ENCODE measurements at places on chromosomes 13 and 19.

DNA sequence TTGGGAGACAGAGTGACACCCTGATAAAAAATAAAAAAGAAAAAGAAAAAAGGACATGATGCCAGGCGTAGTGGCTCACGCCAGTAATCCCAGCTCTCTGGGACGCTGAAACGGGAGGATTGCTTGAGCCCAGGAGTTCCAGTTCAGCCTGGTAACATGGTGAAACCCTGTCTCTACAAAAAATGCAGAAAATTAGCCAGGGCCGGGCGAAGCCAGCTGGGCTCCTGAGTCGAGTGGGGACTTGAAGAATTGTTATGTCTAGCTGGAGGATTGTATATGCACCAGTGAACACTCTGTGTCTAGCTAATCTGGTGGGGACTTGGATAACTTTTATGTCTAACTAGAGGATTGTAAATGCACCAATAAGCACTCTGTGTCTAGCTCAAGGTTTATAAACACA is 32.3 kb downstream of the TMPRSS9 start:
- H3K4me3 ChIP-seq: no peak overlapping the region
- H3K36me3 ChIP-seq: no peaks in the 10 kb centered on the region
- H3K27ac ChIP-seq: no peak overlapping the region
- H3K4me1 ChIP-seq: no peaks in the 10 kb centered on the region
- DNase-seq: no peak

DNA sequence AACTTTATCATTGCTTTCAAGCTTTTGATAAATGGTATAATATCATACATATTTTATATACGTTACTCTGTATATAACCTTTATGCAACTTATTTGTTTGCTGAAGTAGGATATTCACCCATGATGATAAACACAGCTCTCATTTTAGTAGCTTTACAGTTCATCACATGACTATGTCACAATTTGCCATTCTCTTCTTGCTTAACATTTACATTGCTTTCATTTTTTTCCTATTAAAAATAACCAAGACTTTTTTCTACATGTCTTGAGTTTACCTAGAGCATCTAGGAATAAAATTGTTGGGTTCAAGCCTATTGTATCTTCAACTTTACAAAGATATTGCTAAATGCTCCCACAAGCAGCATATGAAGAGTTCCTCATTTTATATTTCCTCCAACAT is 54.0 kb downstream of the KCNRG start:
- peaks cover 30% of the 10 kb centered on the region for H3K36me3 ChIP-seq
- H3K4me3 ChIP-seq: no peak overlapping the region

GRCh38 chr19:36987091-36987490 is 71.0 kb downstream of the ZNF568 start:
- no peak for DNase-seq
- H3K4me1 ChIP-seq: no peaks in the 10 kb centered on the region
- no peak overlapping the region for H3K27ac ChIP-seq
- no peak overlapping the region for H3K4me3 ChIP-seq
- no peaks in the 10 kb centered on the region for H3K27me3 ChIP-seq
- H3K36me3 ChIP-seq: peaks cover 27% of the 10 kb centered on the region

- no peaks in the 10 kb centered on the region for H3K4me1 ChIP-seq
- peaks cover 3% of the 10 kb centered on the region for H3K27me3 ChIP-seq
- no peaks in the 10 kb centered on the region for H3K36me3 ChIP-seq
- DNase-seq: no peak
- H3K27ac ChIP-seq: no peak overlapping the region
- H3K4me3 ChIP-seq: no peak overlapping the region
Observed at GRCh38 chr13:28851422-28851821, 31.3 kb downstream of the MTUS2 start.

GRCh38 chr19:53182202-53182601 is 11.0 kb downstream of the ZNF665 start:
- no peak overlapping the region for H3K27ac ChIP-seq
- no peak for DNase-seq
- H3K4me1 ChIP-seq: no peaks in the 10 kb centered on the region
- H3K36me3 ChIP-seq: peaks cover 14% of the 10 kb centered on the region
- no peak overlapping the region for H3K4me3 ChIP-seq

- no peaks in the 10 kb centered on the region for H3K36me3 ChIP-seq
- H3K4me3 ChIP-seq: no peak overlapping the region
- no peak overlapping the region for H3K27ac ChIP-seq
- H3K4me1 ChIP-seq: no peaks in the 10 kb centered on the region
- no peaks in the 10 kb centered on the region for H3K27me3 ChIP-seq
Observed at GRCh38 chr13:67574320-67575233, 344.4 kb upstream of the PCDH9 start.

- no peak overlapping the region for H3K27ac ChIP-seq
- H3K4me3 ChIP-seq: no peak overlapping the region
- DNase-seq: no peak
- no peaks in the 10 kb centered on the region for H3K27me3 ChIP-seq
- H3K36me3 ChIP-seq: peaks cover 69% of the 10 kb centered on the region
Observed at GRCh38 chr13:45512098-45512496, 47.4 kb downstream of the COG3 start.

DNA sequence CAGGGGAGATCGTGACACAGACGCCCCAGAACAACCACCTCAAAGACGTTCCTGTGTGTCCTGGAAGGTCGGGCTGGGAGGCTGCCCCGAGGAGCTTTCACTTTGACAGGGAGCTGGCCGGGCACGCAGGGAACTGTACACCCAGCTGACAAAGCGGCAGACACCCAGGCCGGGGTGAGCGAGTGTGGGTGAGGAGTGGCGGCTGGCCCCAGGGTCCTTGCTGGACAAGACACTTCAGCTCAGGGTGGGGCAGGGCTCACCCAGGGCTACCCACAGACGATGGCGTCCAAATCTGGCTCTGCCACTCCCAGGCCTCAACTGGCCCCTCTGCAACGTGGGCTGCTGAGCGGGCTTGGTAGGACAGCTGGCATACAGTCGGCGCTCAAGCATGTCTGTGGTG is 2.0 kb downstream of the FGF22 start:
- H3K4me3 ChIP-seq: no peak overlapping the region
- peaks cover 14% of the 10 kb centered on the region for H3K4me1 ChIP-seq
- peaks cover 5% of the 10 kb centered on the region for H3K36me3 ChIP-seq

DNA sequence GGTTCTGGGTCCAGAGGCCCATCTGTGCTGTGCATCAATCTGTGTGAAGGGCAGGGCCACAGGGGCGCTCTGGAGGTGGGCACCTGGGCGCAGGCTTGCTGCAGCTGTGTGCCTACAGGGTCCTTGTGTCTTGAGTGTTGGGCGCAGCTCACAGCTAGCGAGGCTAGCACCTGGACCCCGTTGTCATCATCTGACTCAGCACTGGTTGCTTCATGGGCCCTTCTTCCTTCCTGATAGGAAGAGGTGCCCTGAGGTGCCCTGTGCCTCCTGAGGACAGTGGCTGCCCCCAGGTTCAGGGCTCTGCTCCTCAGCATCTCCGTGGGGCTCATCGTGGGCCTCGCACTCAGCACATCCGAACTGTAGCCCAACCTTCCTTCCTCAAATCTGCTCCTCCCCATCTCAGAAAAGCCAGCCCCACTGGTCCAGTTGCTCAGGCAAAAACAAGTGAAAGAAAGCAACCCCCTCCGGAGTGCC is 54.8 kb downstream of the GATAD2A start:
- peak; percentile 63 for DNase-seq
- H3K4me3 ChIP-seq: peak overlapping the region; percentile 78
- H3K27ac ChIP-seq: peak overlapping the region; percentile 88
- H3K4me1 ChIP-seq: peaks cover 79% of the 10 kb centered on the region

DNA sequence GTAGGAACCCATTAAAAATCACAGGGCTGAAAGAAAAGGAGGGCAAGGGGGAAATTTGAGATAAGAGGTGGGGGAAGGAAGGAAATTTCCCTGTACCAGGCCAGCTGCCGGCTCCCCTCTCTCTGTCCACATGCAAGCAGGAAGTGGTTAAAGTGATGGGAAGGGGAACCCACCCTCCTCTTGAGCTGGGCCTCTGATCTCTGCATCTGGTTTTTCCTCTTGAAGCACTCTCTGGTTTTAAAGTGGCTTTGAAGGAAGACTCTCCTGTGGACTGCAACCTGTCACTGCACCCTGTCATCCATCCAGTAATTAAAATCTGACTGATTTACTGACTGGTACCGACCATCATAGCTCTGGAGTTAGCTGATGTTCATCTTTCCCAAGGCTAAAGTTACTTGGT is 239.6 kb downstream of the TSHZ3 start:
- no peaks in the 10 kb centered on the region for H3K27me3 ChIP-seq
- no peaks in the 10 kb centered on the region for H3K36me3 ChIP-seq
- DNase-seq: no peak
- peaks cover 5% of the 10 kb centered on the region for H3K4me1 ChIP-seq

DNA sequence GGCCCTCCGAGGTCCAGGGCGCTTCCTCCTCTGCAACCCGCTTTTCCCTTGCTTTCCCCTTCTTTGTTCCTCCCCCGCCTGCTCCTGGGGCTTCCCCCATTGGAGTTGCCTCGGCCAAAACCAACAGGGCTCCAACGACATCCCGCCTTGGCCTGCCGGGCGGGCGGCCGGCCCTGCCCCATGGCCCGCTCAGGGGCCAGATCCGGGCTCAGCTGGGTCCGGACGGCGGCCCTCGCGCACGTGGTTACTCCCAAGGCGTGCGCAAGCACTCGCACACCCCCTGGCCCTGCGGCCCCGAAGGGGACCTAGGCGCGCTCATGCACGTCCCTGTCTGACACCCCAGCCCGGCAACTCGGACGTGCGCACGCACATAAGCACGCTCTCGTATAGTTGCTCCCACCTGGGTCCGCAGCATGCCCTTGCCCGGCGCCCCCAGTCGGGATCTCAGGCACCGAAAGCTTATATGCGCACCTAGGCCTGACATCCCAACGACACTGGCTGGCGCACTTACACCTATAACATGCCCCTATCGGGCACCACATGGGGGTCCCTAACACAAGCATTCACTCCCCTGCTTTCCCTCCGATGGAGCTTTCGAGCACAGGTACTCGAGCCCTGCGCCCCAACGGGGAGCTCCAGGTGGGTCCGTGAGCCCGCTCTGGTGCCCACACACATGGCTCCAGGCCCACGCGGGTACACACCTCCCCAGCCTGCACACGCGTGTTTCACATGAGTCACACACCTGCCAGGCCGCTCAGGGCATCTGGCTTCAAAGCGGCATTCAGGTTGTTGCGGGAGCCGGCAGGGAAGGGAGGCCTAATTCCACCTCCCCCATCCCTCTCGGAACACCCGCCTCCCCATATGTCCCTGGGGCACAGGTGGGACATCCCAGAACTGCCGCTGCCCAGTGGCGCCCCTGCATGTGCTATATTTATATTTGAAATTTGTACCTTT is 15.0 kb downstream of the NFIX start:
- peaks cover 19% of the 10 kb centered on the region for H3K4me1 ChIP-seq
- H3K4me3 ChIP-seq: no peak overlapping the region
- no peak for DNase-seq
- H3K27me3 ChIP-seq: peaks cover 3% of the 10 kb centered on the region

- H3K27ac ChIP-seq: peak overlapping the region; percentile 28
- H3K36me3 ChIP-seq: no peaks in the 10 kb centered on the region
- H3K27me3 ChIP-seq: no peaks in the 10 kb centered on the region
Observed at GRCh38 chr13:41058295-41059070, 2.8 kb upstream of the WBP4 start.

- no peak overlapping the region for H3K4me3 ChIP-seq
- H3K36me3 ChIP-seq: peaks cover 45% of the 10 kb centered on the region
- peaks cover 11% of the 10 kb centered on the region for H3K4me1 ChIP-seq
- H3K27me3 ChIP-seq: no peaks in the 10 kb centered on the region
- DNase-seq: no peak
Observed at GRCh38 chr19:35272122-35272719, 3.5 kb downstream of the USF2 start.

DNA sequence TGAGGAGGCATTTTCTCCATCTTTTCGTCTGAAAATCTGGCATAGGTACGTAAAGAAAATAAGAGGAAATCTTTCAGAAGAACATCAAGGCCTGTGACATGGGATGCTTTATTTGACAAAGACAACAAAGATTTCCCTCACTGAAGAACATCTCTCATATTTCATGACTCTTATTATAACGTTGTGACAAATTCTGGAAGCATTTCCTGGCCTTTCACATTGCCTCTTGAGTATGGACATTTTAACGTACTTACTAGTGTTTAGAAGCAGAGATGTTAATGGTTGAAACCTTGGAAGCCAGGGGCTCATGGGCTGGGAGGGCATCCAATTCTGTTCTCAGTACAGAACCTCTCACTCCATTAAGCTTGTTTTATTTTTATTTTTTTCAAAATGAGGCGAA is 210.8 kb downstream of the DCT start:
- no peaks in the 10 kb centered on the region for H3K4me1 ChIP-seq
- no peak overlapping the region for H3K4me3 ChIP-seq
- no peaks in the 10 kb centered on the region for H3K36me3 ChIP-seq
- no peaks in the 10 kb centered on the region for H3K27me3 ChIP-seq
- H3K27ac ChIP-seq: no peak overlapping the region

GRCh38 chr13:38636073-38636472 is 50.8 kb upstream of the FREM2 start:
- no peak for DNase-seq
- no peaks in the 10 kb centered on the region for H3K4me1 ChIP-seq
- H3K27me3 ChIP-seq: no peaks in the 10 kb centered on the region

GRCh38 chr13:39776439-39776838 is 121.0 kb downstream of the COG6 start:
- peaks cover 15% of the 10 kb centered on the region for H3K4me1 ChIP-seq
- H3K27me3 ChIP-seq: no peaks in the 10 kb centered on the region
- no peak overlapping the region for H3K27ac ChIP-seq
- H3K4me3 ChIP-seq: no peak overlapping the region
- no peak for DNase-seq
- H3K36me3 ChIP-seq: no peaks in the 10 kb centered on the region

- H3K27ac ChIP-seq: no peak overlapping the region
- no peaks in the 10 kb centered on the region for H3K4me1 ChIP-seq
- peaks cover 28% of the 10 kb centered on the region for H3K27me3 ChIP-seq
- no peak for DNase-seq
- no peaks in the 10 kb centered on the region for H3K36me3 ChIP-seq
Observed at GRCh38 chr13:112054616-112055015, 12.3 kb upstream of the SOX1 start.

DNA sequence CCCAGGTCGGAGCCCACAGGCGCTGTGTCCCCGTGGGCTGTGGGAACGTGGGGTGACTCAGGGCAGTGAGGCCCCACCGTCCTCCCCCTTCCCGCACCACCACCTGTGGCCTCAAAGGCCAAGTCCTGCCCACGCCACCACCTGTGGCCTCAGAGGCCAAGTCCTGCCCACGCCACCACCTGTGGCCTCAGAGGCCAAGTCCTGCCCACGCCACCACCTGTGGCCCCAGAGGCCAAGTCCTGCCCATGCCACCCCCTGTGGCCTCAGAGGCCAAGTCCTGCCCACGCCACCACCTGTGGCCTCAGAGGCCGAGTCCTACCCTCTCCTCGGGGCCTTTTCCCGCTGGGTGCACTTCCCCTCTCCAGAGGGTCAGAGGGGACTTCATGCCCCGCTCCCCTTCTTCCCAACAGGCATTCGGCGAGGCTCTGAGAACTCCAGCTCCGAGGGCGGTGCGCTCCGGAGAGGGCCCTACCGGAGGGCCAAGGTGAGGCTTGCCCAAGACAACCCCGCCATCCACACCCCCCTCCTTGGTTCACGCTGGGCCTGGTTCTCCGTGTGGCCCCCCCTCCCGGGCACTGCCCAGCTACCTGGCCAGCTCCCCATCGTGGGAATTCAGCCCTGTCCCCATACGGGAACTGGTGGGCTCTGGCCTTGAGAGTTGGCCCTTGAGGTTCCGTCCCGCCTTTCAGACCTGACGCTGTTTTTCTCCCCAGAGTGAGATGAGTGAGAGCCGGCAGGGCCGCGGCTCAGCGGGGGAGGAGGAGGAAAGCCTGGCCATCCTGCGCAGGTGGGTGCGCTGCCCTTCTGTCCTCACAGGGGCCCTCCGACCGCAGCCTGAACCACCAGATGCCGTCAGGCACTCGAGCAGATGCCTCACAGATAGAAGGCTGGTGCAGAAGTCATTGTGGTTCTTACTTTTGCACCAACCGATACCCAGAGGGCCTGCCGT is 27.4 kb upstream of the F7 start:
- no peak for DNase-seq
- no peaks in the 10 kb centered on the region for H3K27me3 ChIP-seq
- no peak overlapping the region for H3K4me3 ChIP-seq
- no peaks in the 10 kb centered on the region for H3K36me3 ChIP-seq
- H3K27ac ChIP-seq: no peak overlapping the region

Measured in CD4-positive, CD25-positive, alpha-beta regulatory T cell (primary cell).